ENCODE measurements at places on chromosomes 5 and 9.

DNA sequence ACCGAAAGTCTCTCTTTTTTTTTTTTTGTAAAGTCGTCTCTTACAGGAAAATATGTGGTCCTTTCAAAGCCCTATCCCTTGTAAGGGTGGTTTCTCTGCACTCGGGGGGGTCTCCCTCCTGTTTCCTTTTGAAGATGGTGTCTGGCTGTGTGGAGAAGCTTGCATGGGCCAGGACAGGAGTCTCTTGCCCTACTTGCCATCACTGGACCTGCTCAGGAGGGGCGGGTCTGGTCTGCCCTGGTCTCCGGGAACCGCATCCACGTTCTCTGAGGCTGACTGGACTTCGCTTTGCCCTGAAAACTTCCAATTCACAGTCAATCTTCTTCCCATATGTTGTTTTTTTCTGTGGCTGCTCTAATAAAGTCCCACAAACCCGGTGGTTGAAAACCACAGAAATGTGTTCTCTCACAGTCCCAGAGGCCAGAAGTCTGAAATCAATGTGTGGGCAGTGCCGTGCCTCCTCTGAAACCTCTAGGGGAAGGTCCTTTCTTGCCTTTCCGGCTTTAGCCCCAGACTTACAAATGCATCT is 92.9 kb upstream of the IER5L start:
- DNase-seq, result no peak

DNA sequence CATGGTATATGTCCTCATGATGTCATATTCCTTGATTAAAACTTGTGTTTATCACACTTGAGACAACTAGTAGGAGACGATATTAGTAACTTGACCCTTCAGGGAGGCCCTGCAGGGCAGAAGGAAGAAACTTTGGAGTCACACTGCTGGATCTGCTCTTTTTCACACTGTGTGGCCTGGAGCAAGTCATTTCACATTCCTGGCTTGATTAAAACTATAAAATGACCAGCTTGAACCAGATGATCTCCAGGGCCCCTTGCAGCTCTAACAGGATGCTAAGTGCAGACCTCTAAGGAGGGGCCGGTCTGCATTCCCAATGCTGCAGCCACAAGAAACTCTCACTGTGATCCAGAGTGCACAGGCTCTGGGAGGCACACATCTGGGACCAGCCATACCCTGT is 146.4 kb upstream of the ZNF366 start:
- DNase-seq, result no peak

DNA sequence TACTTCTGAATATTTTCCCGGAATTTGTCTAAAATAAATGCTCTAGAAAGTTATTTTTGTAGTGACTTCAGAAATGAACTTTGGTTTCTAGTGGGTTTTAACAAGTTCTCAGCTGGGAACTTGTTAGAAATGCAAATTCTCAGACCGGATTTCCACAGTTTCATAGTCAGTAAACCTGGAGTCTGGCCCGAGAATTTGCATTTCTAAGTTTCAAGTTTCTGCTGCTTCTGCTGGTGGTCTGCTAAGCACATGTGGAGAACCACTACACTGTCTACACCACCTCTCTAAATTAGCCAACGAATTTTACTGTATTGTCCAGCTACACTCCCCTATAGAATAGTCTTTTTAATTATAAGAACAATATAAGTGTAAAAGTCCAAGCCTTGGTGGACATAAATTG is 208.0 kb downstream of the CHSY3 start:
- DNase-seq, result no peak

DNA sequence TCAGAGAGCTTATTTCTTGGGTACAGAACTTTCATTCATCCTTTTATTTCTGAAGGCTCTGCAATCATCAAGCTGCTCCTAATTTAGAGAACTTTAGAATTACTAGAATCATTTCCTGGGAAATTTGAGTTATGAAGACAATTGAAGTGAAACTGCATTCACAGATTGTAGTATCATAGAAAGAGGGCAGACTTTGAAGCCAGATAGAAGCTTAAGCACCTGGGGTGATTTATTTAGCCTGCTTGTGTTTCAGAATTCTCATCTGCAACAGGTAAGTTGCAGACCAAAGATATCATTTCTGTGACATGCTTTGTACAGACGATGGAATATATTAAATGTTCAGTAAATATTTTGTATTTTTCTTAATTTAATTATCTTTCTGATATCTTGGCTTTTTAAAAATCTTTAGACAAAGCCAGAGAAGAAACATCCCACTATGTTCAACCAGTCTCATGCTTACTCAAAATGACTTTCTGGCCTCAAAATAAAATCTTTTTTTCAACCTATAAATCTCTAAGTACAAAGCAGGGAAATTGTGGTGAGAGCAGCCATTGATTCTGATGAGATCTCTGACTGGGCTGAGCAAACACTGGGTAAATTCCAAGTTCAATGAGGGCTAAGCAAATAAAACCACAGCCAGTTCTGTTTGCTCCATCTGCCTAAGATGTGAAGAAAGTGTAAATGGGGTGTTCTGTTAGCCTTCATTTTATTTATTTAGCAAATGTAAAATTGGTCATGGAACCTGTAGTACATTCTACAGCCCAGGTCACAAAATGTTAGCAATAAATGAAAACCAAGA is 264.7 kb upstream of the CCNG1 start:
- DNase-seq, result no peak

DNA sequence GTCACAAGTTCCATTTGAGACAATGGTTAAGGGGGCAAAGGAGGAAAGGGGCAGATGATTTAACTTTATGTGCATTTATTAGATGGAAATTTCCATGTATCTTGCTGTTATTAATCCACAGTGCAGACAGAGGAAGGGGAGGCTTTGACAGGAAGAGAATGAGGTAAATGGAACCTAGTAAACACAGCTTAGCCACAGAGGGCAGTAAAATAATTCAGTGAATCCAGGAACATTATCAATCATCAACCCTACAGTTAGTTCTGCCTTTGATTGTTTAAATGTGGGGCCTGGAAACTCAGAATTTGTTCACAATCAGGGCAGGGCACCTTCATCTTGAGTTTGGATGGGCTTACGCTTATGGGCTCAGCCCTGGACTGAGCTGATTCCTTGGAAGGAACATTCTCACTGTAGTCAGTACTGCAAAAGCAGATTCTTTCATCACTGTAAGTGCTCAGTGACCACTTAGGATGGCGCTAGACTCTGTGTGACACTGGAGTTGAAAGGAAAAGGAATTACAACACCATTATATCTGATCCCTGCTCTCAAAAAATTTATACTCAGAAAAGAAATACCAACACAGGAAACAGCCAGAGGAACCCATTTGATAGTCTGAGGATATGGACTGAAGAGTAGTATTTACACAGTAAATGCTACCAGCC is 169.5 kb downstream of the PIK3R1 start:
- no peak for DNase-seq

DNA sequence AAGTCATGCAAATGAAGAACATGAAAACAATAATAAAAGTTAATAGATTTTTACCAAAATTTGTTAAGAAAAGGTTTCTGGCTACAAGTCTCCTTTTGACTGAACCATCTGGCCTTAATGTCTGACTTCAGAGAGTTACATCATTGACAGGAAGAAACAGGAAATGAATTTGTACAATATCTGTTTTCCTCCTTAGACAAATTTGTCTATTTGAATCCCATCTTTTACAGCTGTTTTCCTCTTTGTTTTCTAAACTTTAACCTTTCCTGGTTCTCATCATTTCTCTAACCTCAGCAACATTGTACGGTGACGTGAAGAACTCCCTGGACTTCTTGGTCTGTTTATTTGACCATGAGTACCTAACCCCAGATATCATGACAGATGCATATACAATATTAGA is 567.5 kb upstream of the RIOK2 start:
- DNase-seq, result peak; percentile 20

DNA sequence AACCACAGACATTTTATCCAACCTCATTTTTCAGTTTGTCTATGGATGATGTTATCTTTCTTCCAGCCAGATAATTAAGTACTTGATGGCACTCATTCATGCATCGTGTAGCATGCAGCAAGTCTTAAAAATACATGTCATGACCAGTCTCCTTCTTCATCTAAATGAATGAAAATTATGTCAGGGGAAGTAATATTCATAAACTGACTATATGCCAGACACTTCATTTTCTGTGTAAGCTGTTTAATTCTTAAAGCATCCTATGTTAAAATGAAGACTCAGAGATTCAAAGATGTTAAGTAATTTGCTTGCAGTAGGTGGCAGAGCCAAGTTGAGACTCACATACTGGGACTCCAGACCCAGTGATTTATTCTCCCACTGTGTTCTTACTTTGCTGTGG is 181.7 kb upstream of the CD180 start:
- no peak for DNase-seq

DNA sequence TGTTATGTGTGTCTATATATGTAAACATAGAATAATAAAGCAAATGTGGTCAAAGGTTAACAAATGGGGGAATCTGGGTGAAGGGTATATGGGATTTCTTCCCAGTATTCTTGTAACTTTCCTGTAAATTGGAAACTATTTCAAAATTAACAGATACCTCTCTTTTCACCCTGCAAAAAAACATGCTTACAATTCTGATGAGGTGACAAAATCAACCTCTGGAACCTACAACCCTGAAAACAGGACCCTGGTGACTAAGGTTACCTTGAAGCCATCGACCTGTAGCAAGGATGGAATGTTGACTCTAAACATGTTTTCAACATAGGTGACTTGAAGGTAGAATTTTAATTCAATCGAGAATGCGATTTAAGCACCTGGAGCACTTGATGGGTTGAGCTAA is 5.9 kb upstream of the SPTAN1 start:
- no peak for DNase-seq

DNA sequence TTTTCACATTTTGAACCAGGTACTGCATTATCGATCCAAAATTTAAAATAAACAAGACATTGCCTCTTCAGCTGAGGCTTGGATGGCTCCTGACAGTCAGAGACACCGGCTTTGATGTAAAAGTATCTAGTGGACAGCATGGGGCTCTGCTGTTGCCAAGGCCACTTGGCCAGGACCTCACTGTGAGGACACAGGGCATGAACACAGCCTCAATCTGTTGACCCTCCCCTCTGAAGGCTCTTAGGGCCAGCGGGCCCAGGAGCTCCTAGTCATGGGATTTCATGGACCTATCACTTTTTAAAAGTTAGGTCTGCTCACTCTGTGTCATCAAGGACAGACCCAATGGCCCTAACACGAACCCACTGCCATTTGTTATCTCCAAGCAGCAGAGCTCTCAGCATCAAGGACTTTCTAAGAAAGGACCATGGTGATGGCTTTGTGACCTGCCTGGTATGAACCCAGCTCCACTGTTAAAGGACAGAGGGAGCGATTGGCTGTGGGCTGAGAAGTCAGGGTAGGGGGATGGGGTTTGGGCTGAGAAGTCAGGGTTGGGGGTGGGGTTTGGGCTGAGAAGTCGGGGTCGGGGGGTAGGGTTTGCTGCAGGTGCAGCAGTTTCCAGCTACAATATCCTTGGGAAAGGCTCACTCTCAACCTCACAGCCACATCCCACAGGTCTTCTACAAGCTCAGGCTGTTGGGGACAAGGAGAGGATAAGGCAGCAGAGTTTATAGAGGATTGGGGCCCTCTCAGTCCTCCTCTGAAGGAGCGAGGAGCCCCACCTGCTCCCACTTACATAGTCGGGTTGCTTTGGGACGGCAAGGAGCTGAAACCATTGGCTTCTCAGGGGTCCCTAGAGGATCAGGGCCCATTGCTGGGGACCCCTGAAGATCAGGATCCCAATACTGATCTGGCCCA is 146.8 kb downstream of the BARX1 start:
- DNase-seq, result no peak

DNA sequence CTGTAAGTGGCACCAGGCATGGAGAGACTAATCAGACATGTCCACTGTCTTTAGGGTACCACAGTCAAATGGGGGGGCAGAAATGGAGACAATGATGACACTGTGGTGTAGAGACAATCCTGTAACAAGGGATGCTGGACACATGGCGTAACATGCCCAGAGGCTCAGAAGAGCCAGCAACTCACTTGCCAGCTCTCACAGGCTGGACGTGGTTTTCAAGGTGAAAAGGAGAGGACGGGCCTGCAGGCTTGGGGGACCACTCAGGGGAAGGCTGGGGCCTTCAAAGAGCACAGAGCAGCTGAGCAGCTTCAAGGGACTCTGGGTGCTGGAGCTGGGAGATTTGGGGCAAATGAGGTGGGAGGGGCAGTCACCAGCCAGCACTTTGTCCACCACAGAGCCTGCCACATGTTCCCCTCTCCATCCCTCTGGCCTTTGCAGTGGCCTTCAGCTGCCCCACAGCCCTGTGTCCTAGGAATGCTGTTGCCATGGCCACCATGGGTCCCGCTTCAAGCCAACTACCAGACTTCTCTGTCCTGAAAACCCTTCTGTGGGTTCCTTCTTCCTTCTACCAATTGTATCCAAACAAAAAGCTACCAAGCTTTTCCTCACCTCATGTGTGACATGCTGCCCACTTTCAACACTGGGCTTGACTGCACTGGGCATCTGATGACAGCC is 140.4 kb downstream of the GABBR2 start:
- DNase-seq, result no peak

GRCh38 chr5:119080936-119081335 is 10.0 kb downstream of the DMXL1 start:
- peak; percentile 33 for DNase-seq

DNA sequence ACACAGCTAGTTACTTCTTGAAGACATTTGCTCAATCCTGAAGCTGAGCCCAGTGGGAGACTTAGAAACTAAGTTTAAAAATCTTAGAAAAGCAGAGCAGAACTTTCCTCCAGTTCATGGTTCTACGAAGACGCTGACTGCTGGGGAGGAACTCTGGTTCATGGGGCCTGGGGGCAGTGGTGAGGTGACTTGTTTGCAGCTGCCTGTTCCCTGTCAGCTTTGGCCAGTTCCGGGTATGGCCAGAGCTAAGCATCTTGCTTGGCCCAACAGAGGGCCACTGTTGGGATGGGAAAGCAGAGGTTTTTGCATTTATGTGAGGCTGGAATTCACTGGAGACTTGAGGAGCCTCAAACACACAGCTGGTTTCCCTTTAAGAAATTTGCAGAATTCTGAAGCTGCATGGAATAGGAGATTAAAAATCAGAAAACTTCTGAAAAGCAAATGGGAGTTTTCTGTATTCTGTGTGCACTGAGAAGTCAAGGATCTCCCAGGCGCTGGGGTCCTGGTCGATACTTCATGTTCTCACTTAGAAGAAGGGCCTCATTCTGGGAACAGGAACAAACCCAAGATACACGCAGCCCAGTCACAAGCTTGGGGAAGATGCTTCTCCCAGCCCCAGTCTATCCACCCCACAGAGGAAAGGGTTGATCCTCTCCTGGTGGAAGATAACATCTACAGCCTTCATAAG is 10.6 kb upstream of the HMHB1 start:
- DNase-seq, result peak; percentile 22

- peak; percentile 13 for DNase-seq
These were observed 36.9 kb upstream of the SLC1A3 start for GRCh38 chr5:36569491-36569890.

- DNase-seq, result no peak
These were observed 23.7 kb upstream of the UBAP2 start for GRCh38 chr9:34072410-34072809.
